ENCODE measurements at places on chromosomes 3 and 15.

DNA sequence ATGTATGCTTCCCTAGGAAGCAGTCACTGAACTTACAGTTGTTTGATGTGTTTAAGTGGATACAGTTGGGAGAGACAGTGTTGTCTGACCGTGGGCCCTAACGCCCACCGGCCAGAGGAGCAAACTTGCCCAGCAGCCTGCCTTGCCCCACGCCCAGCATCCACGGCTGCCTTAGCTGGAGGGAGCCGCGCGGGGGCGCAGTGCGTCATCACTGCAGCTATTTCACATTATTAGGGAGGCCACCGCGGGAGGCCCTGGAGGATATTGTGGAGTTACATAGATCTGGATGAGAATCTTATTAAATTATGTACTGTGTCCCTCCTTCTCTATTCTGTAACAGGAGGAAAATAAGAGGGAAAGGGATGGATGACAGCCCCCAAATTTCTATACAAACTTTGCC is 267.2 kb downstream of the GABRG3 start:
- DNase-seq: no peak

DNA sequence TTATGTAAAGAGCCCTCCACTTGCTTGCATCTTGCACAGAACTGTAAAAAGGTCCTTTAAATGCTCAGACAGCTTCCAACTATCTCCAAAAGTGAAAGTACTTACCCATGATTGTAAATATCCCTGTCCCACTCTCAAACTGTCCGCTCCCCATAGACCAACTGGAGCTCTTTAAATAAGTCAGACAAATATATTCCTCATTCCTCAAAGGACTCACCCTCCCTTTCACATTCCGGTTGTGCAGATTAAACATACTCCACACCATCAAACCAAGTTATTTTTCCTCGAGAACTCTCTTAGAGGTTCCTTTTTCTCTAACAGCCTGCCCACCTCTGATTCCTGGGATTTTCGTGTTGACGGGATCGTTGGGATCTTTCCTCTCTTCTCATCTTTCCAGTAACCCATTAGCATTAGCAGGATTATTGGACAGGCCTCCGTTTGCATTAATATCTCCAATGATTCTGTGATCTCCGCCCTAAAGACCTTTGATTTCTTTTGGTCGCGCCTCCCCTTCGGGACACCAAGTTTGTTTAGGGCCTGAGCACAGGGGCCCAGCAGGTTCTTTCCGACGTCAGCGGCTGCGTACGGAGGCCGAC is 763 bp downstream of the GOLGB1 start:
- peak; percentile 21 for DNase-seq

DNA sequence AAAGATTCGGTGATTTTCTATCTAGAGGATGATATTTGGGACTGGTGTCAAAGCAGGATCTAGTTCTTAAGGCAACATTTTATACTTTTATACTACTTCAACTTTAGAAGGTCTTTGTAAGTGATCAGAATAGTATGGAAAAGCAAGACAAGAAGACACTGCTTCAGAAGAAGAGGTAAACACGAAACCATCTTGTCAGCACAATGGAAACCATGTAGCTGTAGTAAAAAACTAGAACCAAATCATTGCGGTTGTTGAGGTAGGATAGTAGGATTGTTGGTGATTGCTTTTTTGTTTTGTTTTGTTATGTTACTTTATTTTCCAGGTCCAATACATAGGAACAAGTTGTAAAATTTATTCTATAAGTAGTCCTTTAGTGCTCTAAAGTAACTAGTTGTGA is 40.0 kb downstream of the SEMA6D start:
- DNase-seq: no peak

- DNase-seq: no peak
These were observed 317.3 kb upstream of the NECTIN3 start for GRCh38 chr3:110754212-110754916.

GRCh38 chr3:10015461-10015904 is 10.8 kb upstream of the FANCD2 start:
- peak; percentile 87 for DNase-seq

- DNase-seq: no peak
These were observed 67.0 kb upstream of the GPR149 start for GRCh38 chr3:154496978-154497377.

Data from EL (cell line).